ENCODE measurements at places on chromosomes 2 and 18.
A peak's percentile ranks its signal among the peaks of the same experiment; 100 is the strongest.

DNA sequence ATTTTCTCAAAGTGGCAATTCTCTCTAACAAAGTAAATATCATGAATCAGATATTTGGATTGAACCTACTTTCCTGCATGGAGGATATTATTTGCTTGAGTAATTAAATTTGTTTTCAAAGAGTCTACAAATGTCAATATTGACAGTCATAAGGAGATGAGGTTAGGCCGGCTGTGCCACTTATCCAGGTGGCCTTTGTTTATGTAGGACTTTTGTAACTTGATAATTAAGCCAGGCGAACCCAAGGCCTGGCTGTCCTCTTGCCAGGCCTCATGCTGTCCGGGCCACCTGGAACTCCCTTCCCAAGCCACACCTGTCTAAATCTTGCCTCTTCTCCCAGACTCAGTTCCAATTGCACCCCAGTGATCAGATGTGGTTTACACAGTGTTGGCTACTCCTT, 255.2 kb downstream of the ACKR3 start:
- no peak for DNase-seq

DNA sequence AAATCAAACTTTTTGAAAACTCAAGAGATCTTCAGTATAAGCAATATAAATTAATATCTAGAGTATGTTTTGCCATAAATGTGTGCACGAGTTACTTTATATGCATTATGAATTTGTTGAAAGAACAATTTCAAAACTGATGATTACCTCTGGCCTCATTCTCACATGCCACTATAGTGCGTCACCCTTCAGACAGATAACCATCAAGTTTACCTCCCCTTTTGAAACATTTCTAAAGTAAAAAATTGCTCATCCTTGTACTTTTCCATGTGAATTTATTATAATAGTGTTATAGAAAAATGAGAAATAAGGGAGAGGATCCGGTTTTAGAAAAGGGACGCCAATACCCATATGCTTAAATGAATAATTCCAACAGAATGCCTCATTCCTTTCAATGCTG, 38.3 kb downstream of the ZEB2 start:
- no peak for DNase-seq

DNA sequence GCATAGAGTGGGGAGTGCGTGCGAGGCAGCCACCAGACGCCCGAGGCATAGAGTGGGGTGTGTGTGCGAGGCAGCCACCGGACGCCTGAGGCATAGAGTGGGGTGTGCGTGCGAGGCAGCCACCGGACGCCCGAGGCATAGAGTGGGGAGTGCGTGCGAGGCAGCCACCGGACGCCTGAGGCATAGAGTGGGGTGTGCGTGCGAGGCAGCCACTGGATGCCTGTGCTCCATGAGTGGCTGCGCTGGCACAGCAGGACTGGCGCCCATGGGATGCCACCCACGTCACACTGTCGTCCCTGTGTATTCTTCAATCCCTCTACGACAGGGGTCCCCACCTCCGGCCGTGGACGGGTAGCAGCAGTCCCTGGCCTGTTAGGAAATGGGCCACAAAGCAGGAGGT, 221.9 kb downstream of the HDAC4 start:
- DNase-seq: no peak

GRCh38 chr18:58997811-58998337, 133.2 kb downstream of the ZNF532 start:
- no peak for DNase-seq

DNA sequence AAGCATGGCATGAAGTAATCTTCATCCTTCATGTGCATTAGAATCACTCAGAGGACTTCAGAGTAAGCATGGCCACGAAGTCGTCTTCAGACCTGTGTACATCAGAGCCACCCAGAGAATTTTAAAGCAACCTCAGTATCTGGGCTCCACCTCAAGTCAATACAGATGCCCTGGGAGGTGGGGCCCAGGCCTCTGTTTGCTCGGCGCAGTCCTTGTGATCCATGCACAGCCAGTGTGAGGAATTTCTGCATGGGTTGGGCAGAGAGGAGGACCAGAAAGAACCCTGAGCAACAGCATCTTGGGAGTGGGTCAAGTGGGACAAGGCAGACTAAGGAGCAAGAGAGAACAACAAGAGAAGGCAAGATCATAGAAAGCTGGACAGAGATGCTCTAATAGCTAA, 220.4 kb upstream of the TMEM200C start:
- no peak for DNase-seq

DNA sequence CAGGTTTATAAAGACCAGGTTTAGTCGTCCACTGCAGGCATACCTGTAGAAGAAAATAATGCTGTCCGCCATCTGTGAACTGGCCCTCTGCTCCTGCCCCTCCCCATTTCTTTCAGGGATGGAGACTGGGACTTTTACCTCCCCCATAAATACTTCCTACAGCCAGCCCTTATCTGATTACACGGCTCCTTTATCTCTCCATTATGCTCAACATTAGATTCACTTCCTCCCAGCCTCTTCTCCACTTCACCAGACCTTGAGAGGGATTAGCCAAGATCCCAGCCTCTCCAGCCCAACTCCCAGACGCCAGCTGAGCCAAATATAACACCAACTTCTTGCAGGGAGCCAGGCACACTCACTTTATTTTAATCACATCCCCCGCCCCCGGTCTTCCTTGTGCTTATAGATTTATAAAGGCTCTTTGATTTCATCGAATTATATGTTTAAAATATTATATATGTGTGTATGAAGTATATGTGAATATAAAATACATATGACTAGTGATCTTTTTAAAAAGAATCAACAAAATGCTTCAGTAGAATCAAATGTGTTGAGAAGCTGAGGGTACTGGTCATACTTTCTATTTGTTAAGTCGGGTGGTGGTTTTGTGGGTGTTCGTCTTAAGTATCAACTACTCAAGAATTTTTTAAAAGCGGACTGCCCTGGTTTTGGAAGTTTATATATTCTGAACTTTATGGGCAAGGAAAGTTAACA, 81.0 kb downstream of the SPRED2 start:
- peak; percentile 30 for DNase-seq

GRCh38 chr2:134217351-134217750, 36.5 kb upstream of the MGAT5 start:
- no peak for DNase-seq

GRCh38 chr2:184308706-184309105, 289.6 kb upstream of the ZNF804A start:
- DNase-seq: no peak

- DNase-seq: no peak
Measured at GRCh38 chr2:120348134-120348736, 2.3 kb downstream of the INHBB start.

- no peak for DNase-seq
Measured at GRCh38 chr2:104404526-104404925, 449.4 kb upstream of the POU3F3 start.

GRCh38 chr2:60980071-60980815, 37.3 kb upstream of the PEX13 start:
- no peak for DNase-seq

- no peak for DNase-seq
Measured at GRCh38 chr2:78498125-78498524, 527.4 kb upstream of the REG3G start.

- DNase-seq: no peak
Measured at GRCh38 chr18:62106271-62106670, 80.6 kb downstream of the PIGN start.

DNA sequence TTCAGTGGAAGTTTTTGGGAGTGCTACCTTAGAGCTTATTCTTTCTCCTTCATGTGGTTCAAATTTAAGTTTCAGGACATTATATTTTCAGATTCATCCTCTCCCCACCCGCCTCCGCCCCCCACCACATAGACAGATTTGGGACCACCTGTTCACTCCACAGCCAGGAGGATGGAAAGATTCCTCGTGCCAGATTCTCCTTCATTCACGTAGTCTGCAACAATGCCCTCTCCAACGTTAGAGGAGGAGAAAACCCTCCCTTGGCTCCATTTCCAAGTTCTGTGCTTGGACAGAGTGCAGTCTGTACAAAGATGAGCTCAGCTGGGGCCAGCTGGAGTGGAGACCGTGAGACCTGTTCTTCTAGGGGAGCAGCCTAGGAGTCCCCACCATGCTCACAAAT, 26.2 kb downstream of the POU3F3 start:
- no peak for DNase-seq

DNA sequence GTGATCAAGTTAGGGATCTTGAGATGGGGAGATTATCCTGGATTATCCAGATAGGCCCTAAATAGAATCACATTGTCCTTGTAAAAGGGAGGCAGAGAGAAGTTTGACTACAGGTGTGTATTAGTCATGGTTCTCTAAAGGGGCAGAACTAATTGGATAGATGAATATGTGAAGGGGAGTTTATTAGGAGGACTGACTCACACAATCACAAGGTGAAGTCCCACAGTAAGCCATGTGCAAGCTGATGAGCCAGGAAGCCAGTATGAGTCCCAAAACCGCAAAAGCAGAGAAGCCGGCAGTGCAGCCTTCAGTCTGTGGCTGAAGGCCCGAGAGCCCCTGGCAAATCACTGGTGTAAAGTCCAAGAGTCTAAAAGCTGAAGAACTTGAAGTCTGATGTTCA, 275.8 kb downstream of the KCNS3 start:
- DNase-seq: no peak

DNA sequence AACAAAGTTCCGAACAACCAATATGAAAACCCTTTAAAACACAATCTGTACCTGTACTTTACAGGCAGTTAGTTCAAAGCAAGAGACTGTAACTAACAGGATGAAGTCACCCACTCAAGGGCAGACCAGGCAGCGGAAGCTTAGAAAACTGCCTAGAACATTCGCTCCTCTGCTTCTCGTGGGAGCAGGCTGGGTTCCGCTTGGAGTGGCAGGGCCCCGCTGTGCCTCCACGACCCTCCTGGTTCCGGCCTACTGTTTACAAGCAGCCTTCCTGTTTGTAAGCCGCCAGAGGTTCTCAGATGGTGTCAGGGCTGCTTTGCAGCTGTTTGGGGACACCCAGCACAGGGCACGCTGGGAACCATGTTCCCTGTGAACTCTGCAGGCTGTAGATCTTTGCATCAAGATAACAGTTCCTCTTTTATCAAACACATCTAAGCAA, 31.3 kb downstream of the CIB4 start:
- DNase-seq: no peak

DNA sequence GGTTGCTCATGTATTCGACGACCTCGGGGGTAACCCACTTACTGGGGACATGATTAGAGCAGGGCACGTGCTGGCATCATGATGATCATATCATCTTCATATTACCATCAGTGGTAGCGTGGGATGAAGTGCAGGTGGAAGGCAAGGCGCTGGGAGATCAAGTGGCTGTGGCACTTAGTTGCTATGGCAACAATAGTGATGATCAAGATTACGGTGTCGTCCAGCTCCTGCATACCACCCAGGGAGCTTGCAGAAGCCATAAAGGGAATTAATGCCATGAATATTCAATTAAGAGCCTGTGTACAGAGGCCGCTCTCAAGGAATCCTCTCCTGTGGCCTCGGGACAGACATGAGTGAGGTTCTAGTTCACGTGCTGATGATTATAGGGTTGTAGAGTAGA, 237.2 kb upstream of the COPS8 start:
- no peak for DNase-seq

GRCh38 chr2:199310771-199311585, 146.8 kb downstream of the SATB2 start:
- DNase-seq: no peak

- peak; percentile 70 for DNase-seq
Measured at GRCh38 chr2:102848366-102848839, 86.6 kb downstream of the TMEM182 start.

DNA sequence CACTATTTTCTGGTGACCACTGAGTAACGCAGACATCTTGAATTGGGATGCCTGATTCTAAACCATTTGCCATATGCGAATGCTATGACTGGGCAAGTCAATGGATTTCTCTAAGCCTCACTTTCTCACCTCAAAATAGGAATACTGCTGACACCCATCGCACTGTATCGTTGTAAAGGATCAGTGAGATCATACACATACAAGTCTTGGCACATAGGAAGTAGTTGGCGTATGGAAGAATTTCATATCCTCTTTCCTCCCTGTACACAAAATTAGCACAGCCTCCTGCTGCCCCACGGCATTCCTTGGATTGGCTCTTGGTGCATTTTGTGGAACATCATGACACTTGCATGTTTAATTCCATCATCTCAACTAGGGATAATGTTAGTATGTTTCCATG, 366.9 kb downstream of the CMPK2 start:
- DNase-seq: no peak

- DNase-seq: no peak
Measured at GRCh38 chr2:232698556-232699091, 1.5 kb downstream of the GIGYF2 start.

- DNase-seq: no peak
Measured at GRCh38 chr2:27823569-27823968, 52.0 kb downstream of the MRPL33 start.

DNA sequence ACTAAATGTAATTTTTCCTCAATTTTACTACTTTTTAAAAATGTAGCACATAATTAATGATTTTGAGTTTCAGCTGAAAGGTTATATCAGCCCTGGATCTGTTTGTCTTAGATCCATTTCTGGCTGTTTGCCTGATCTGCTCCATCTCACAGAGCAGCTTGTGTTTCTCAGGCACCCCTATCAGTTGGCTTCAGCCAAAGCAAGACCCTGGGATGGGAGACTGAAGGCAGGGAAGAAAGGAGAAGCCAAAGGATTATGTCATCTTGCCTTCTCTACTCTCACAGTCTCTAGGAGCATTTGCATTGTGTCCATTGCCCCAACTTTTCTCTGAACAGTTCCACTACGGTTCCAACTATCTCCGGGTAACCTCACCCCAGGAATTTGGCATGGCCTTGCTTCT, 110.5 kb downstream of the CCDC148 start:
- DNase-seq: no peak

DNA sequence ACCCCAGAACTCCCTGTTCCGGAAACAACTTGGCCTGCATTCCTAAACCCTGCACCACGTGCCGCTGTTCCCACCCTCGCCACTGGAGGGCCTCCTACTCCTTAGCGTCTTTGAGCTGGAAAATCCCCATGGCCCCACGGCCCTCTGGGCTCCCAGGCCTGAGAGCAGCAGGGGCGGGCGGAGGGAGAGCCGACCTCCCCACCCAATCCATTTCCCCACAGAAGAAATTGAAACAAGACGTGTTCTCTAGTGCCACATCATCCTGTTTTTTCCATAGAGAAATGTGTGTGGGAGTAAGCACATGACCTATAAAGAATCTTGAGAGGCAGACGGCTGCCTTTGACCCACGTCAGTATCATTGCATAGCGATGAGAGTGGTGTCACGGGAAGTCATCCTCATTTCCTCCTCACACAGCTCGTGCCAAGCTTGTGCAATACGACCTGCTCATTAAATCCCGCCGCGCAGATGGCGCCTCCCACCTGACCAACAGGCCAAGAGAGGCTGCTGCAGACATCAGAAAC, 79.2 kb downstream of the LAMA1 start:
- DNase-seq: peak; percentile 99

- no peak for DNase-seq
Measured at GRCh38 chr18:58998401-58999203, 133.9 kb downstream of the ZNF532 start.

DNA sequence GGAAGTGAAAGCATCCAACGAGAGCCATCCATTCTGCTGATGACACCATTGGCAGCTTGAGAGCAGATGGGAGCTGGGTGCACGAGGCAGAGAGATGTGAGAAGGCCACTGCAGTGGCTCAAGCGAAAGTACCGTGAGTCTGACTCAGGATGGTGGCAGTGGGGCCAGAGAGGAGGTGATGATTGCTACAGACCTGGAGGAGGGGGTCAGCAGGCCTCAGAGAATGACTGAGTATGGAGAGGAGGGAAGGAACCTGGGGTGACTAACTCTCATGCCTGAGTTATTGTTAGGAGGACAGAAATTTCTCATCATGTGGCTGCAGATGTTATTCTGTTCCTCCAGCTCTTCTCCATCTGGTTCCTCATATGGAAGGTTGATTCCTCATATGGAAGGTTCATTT, 8.8 kb upstream of the ZBTB7C start:
- no peak for DNase-seq

All from NCI-H226 (cell line).